ENCODE measurements at places on chromosomes 4 and X.

DNA sequence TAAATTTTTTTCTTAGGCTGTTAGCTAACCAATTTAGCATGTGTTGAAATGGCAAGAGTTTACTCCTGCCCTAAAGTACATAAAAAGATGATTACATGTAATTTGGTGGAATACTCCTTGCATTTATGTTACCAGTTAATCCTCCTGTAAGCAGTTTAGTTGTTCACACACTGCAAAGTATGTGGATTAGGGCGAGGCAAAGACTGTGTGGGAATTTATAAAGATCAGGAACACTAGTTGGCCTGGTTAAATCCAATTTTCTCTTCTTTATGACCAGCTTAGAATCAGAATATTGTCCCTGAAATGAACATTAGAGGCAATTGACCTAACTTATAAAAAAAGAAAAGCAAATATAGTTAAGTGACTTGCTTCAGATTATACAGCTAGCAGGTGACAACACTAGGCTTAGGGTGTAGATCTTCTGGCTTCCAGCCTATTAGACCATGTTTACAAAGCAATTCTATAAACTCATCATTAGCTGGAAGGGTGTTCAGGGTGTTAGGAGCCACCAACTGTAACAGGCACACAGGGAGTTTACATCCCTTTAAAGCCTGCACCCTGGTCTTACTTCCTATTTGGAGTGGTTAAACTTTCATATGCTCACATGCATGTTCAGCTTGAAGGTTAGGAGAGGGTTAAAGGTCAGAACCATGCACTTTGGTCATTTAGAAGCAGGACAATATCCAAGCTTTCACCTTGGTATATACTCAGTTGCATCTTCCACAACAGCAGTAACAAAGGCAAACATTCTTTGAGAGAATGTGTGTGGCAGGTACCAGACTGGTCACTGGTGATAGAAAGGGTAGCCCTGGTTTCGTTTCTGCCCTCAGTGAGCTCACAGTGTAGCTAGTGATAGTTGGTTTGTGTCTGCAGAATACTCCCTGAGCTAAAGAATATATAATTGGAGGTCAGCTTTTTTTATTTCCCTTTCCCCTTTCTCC lies 72.6 kb downstream of the GC start:
- DNase-seq = no peak

GRCh38 chr4:139450586-139450985 lies 3.3 kb upstream of the RAB33B start:
- DNase-seq = no peak

- DNase-seq = no peak
These were observed 57.0 kb upstream of the GPR78 start for GRCh38 chr4:8523175-8523574.

GRCh38 chr4:116665716-116666115 lies 419.7 kb downstream of the TRAM1L1 start:
- peak; percentile 2 for DNase-seq

DNA sequence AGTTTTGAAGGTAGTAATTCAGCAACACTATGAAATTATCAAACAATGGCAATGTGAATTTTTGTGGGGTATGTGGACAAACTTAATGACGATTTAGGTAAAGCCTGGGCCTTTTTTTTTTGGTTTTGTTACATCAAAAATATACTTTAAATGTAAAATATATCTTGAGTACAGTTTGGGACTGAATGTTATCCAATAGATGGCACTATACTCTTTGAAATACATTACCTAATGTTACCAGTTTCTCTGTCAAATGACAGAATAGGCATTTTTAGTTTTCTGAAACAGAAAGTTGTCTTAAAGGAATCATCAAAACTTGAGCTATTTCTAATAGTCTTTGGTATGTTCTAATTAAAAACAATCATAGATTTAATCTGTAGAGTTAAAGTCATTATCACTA lies 1651.9 kb downstream of the C4orf33 start:
- no peak for DNase-seq

- DNase-seq = no peak
These were observed 1877.9 kb upstream of the PCDH7 start for GRCh38 chr4:28842271-28842670.

- no peak for DNase-seq
These were observed 90.8 kb upstream of the SLC34A2 start for GRCh38 chr4:25564836-25565235.

DNA sequence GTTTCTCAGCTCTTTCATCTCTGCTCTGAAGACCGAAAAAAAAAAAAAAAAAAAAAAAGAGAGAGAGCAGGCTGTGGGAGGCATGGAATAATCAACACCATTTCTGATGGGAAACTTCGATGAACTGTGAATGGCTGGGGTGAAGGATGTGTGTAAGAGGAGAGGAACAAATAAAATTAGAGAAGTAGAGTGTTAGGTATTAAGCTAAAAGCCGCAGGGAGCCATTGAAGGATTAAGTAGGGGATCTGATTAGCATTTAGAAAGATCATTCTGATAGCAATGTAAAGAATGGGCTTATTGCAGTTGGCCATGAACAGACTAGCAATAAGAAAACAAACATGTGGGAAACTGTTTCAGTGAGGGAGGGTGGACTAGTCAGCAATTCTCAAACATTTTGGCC lies 33.6 kb upstream of the JADE1 start:
- DNase-seq = no peak

DNA sequence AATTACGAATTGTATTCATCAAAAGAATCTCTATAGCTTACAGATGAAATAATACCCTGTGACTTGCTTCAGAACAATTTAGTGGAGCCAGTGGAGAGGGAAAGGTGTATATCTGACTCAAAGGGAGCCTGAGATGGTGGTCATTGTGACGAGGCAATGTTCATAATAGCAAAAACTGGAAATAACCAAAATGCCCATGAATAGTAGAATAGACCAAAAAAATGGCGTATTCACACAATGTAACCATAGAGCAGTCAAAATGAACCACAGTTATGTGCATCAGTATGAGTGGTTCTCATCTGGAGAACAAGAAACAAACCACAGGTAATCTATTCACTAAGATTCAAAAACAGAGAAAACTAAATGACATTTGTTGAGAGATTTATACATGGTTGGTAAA lies 125.3 kb upstream of the CLNK start:
- DNase-seq = no peak

GRCh38 chr4:115529126-115529525 lies 415.7 kb upstream of the NDST4 start:
- DNase-seq = no peak

DNA sequence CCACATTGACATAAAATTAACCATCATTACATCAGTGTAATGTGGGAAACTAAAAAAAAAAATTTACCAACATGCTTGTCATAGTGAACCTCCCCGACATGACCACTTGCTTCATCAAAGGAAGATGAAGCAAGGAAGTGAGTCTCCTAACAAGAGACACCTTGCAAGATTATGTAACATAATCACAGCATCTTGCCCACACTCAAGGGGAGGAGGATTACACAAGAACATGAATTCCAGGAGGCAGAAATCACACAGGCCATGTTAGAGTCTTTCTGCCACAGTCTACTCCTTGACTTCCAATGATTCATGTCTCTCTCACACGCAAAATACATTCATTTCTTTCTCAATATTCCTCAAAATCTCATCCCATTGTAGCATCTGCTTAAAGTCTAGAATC lies 93.3 kb downstream of the AKAP4 start:
- DNase-seq = no peak

GRCh38 chrX:23786268-23786815 lies 3.4 kb downstream of the SAT1 start:
- DNase-seq = peak; percentile 24

DNA sequence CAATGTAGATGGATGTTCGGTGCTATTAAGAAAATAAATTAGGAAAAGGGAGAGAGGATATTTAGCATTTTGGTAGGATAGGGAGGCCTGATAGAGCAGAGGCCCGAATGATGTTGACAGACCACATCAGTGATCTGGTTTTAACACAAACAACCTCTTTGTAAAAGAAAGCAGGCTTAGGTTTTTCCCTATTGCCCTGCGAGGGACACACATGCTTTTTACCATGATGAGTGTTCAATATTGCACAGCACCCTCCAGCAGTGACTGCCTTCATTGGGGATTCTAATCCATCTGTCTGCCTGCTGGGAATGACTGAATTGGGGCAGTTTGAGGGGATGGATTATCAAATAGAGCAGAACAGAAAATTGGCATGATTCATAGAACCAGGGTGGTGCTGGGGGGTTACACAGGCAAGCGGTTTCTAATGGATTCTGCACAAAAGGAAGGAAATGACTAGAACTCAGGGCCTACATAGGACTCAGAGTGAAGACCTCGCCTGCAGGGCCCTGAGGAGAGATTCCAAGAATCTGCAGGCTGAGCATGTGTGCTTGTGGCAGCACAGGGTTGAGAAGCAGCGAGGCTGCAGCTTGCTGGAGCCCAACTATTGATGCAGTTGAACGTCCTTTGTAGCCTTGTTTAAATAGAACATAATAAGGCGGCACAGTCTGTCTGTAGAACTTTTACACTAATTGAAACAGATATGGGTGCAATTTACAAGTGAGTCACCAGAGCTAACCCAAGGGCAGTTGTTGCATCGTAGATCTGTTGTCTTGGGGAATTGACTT lies 58.0 kb downstream of the RHOH start:
- peak; percentile 14 for DNase-seq

DNA sequence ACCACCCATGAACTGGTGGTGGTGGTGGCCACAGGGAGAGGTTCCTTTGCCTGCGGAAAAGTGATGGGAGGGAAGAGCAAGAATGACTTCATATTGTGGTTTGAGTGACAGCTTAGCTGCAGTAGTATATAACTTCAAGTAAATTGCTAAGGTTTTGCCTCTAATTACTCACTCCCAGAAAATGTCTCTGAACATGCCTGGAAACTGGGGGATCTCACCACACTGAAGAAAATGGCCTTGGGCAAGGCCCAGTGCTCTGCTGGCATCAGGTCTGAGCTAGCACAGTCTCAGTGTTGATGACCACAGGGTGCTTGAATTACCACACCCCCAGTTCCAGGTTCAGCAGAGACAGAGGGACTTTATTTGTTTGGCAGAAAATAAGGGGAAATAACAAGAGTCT lies 2085.4 kb downstream of the ARAP2 start:
- DNase-seq = no peak

- no peak for DNase-seq
These were observed 30.2 kb downstream of the SORCS2 start for GRCh38 chr4:7222521-7222920.

DNA sequence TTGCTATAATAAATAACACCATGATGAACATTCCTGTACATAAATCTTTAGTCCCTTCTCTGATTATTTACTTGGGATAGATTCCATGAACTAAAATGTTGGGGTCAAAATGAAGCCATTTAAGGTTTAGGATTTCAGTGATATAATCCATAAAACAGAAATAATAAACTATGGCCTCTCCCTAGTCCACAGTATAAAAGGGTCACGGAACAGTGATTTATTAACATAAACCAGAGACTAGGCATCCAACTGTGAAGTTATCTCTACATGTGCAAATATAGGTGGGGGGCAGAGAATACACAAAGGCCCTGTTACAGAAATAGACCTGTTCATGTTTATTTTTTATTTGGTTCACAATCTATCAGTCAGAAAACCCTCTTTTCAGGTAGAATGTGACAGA lies 499.1 kb upstream of the SLIT2 start:
- DNase-seq = no peak

DNA sequence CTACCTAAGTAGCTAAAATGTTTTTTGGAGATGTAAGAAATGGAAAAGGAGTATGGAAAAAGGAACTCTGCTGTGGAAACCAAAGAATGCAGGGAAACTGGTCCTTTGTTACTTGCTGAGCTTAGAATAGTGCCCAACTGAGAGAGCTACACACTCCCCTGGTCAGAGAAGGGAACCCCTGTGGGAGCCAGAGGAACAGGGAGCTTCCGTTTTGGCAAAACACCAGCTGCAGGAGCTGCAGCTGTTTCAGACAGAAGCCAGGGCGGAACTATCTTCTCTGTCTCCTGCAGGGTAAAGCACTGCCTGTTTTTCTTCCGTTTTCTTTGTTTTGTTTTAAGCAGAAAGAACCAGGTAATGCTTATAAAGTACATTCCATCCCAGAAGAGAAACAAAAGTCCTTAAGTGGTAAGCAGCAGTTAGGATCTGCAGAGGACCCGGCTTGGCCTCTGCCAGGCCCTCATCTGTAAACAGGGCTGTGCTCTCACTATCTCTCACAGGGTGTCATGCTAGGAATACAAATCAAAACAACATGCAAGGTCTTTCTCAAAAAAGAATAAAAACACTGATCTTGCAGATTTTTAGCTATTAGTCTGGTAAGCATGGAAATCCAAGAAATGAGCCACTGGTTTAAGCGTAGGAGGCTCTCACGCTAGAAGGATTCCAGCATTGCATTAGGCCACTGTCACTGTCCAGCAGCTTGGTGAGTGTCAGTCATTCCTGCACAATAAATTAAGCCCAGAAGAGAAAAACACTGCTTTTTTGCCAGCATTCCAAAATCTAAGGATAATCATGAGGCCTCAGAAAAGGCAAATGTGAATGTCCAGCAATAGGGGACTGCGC lies 76.1 kb downstream of the CHST7 start:
- no peak for DNase-seq

GRCh38 chr4:150136481-150136880 lies 58.2 kb downstream of the DCLK2 start:
- peak; percentile 55 for DNase-seq

DNA sequence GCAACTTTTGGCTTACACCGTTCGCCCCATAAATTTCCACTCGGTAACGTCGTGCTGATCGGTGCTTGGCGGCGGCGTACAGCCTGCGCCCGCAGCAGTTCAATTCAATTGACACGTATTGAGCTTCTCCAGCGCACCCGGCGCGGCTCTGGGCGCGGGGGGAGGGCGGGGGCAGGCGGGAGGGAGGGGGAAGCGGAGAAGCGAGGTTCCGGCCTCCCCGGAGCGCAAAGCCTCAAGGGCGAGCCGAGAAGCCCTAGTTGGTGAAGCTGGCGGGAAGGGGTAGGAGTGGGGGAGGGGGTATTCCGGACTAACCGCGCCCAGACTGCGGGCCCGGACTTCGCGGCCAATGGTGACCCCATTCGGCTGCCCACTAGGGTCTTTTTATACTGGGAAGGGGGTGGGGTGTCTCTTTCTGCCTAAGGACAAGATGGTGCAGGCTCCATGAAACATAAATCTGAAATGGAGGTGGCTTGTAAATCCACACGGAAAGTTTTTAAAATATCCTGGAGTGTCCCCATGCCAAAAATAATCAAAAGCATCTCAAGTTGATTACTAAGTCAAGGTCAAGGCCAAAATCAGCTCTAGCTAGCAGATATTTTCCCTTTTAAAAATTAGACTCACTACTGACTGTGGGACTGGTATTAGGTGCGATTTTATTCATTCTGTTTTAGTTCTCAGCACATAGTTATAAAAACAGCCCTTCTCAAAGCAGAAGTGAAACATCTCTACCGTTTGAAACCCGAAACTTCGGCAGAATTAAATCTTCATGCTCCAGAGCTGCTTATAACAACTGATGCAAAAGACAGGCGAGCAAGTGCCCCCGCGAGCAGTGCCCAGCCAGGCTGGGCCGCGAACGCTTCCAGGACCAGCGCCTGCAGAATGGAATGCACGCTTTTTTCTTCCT lies 1.5 kb upstream of the BCOR start:
- DNase-seq = no peak

- DNase-seq = no peak
These were observed 2.9 kb downstream of the ARHGAP4 start for GRCh38 chrX:153922932-153923857.

Data from brain microvascular endothelial cell (primary cell).